Hematopoietic multipotent progenitor cell treated with erythropoietin and hydrocortisone succinate and interleukin-3 and kit ligand, for 15 days (in vitro differentiated cells): ENCODE measurements at places on chromosomes 6 and 20.

- DNase-seq = no peak
These were observed 236.2 kb upstream of the TAB2 start for GRCh38 chr6:149081281-149081680.

DNA sequence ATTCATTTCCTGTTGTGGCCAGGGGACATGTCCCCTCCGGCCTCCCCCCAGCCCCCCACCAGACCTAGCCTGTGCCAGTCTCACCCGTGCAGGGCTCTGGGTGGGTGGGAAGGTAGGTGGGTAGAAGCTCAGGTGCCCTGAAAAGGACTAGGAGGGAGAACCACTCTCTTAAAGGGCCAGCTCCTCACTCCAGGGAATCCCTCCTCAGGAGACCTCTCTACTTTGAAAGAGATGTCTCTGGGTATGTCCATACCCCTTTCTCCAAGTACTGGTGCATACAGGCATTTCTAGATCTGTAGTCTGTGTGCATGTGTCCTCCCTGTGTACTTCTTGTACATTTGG, 60.8 kb upstream of the EPB41L1 start:
- no peak for DNase-seq

GRCh38 chr6:44278315-44278714, 8.1 kb downstream of the TMEM151B start:
- no peak for DNase-seq

DNA sequence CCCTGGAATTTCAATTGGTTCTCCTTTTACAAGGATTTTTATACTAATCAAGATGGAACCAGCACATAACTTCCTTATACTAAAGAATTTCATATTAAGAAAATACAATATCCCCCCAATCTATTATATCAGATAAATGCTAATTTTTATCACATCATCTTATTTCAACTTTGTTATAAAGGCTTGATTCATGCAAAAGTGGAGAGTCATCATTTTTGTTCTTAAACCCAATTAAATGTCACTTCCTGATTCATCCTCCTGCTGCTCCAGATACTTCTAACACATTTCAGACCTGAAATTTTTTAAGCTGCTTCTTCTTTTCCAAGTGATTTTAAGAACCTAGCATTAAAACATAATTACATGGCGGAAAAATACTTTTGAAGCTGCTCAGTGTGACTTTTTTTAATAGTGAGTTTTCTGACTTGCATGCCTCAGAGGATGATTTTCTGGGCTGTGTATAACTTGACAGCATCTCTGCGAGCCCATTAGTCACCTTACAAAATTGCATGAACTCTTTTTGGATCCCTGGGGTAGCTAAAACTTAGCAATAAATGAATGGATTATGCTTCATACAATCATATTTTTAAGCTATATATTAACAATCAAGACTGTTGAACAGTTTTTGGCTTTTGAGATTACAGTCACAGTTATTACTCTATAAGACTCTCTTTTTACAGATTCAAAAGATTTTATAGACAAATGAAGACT, 134.1 kb downstream of the ELOVL4 start:
- no peak for DNase-seq

DNA sequence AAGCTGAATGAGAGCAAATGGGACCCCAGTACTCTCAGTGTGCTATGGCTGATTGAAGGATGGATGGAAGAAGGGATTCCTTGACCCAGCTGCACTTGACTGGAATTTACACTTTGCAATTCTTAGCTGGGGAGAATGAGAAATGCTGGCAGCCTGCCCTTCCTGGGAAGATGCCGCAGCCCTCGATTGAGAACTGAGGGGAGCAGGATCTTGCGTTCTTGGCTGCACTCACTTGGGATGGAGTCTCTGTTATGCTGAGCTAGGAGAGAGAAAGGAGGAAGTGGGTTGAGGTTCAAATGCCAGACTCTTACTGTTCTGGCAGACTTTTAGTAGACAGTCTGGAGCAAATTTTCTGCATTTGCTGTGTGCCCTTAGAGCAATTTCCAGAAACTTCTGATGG, 221.2 kb downstream of the FNDC1 start:
- no peak for DNase-seq

DNA sequence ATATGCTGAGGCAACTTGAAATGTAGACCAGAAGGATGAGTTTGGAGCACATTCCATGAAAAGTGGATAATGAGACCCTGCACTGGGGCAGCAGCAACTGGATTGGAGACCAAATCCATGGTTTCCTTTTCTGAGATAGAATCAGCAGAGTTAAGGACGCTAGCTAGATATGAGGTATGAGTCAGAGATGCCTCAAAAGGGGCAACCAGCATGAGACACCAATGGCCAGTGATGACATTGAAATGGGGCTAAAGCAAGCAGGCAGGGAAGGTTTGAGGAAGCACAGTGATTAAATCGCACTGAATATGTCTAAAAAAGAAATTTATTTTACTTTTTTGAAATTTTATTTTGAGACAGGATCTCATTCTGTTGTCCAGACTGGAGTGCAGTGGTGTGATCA, 802.4 kb downstream of the TFAP2A start:
- DNase-seq = no peak

DNA sequence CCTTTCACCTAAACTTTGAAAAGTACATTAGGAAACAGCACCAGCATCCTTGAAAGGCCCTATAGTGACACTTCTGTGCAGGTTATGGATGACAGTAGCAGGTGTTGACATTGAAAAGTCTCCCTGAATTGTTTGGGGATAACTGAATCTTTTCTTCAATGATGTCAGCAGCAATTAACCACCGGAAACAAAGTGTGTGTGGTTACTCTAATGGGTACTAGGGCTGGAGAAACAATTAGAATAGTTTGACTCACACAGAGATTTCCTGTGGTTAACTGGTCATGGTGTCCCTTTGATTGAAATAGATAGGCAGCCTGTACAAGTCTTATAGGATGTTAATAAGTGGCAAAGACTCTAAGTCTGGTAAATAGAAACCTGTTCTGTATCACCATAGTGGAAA, 189.1 kb downstream of the TBX18 start:
- DNase-seq = no peak

- DNase-seq = no peak
These were observed 598 bp downstream of the OGFR start for GRCh38 chr20:62805155-62805710.

- DNase-seq = no peak
These were observed 1.5 kb upstream of the PRSS35 start for GRCh38 chr6:83510791-83511190.

DNA sequence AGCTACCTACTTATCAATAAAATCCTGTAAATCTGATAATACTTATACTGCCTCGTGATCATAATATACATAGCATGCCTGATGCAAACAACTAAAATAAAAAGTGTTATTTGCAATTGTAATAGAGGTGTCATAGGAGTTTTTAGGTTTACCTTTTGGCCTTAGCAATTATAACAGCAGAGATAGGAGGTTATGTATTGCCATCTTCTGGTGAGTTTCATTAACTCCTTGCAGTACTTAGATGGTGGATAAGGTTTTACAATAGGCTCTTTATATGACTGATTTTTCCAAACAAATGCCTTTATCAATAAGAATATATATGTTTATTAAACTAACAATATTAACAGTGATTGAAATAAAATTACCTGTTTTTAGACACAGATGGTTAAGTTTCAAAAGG, 27.8 kb upstream of the MYCT1 start:
- no peak for DNase-seq

GRCh38 chr6:45419571-45420082, 41.9 kb upstream of the SUPT3H start:
- no peak for DNase-seq

GRCh38 chr6:75025371-75025770, 180.5 kb downstream of the COL12A1 start:
- DNase-seq = no peak

DNA sequence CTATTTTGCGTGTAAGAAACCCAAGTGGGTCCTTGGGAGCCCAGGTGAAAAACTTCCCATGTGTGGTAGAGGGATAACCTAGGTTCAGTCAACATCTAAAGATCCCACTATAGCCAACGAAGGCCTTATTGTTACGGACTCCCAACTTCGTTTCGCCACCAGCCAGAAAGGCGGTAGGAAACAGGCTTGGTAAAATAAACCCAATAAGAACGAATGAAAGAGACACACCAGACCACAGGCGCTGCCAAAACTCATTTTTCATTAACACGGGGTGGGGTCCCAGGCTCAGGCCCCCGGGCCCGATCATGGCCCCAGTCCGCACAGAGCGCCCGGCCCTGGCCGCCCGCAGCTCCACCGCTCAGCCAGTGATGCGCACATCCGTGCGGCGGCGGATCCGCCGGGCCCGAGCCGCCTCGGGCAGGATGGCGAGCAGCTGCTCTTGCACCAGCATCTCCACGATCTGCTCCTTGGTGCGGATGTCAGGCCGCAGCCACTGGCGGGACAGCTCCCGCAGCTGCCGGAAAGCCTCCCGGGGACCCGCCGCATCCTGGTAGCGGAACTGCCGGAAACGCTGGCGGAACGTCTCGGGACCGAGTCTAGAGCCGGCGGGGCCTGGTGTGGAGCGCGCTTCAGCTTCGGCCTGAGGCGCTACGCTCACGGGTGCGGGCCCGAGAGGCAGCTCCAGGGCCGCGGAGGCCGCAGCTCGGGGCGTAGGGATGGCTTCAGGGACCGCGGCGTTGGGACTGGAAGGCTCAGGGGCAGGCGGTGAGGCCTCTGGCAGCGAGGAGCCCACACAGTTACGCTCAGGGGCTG, 709 bp downstream of the SCAND1 start:
- DNase-seq = no peak

DNA sequence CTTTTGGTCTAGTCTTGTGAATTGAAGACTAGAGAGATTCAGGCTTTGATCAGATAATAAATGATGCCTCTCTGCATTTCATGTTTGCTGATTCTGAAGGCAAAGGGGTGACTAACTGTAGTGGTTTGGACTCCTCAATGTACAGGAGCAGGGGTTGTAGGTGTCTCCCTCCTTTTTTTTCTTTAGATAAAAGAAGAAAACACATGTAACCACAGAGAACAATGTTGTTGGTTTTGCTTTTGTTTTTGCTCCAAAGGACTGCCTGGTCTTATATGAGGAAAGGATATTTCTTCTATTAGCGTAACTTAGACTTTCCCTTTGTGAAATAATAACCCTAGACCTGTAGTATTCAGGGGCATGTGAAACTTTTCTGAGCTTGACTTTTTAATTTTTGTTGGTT, 53.2 kb downstream of the RFPL4B start:
- no peak for DNase-seq

DNA sequence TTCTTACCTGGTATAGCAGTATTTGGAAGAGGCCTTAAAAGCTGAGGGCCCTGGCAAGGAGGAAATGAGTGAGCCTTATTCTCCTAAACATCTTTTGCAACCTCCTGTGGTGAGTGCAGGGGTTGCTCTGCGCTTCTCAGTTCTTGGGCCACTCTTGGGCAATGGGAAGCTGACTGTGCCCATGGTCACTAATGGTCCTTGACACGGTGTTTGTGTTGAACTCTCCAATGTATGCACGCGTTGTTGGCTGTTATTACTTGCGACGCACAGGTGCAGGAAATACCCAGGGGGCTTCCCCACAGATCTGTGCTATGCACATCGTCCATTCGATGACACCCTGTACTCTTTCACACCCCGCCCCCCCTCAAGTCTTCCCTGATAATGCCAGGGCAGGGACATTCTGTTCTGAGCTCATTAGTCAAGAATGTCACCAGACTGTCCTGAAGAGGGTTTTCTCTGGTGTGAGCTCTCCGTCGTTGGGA, 79.7 kb downstream of the EDN1 start:
- no peak for DNase-seq

GRCh38 chr6:22432060-22432459, 135.2 kb upstream of the PRL start:
- no peak for DNase-seq

- DNase-seq = no peak
These were observed 99.5 kb downstream of the FYN start for GRCh38 chr6:111773501-111774345.

GRCh38 chr6:54856129-54856528, 9.6 kb downstream of the FAM83B start:
- no peak for DNase-seq

GRCh38 chr6:161292145-161292544, 18.3 kb upstream of the AGPAT4 start:
- no peak for DNase-seq

GRCh38 chr6:37024656-37025337, 19.3 kb downstream of the FGD2 start:
- peak; percentile 63 for DNase-seq

DNA sequence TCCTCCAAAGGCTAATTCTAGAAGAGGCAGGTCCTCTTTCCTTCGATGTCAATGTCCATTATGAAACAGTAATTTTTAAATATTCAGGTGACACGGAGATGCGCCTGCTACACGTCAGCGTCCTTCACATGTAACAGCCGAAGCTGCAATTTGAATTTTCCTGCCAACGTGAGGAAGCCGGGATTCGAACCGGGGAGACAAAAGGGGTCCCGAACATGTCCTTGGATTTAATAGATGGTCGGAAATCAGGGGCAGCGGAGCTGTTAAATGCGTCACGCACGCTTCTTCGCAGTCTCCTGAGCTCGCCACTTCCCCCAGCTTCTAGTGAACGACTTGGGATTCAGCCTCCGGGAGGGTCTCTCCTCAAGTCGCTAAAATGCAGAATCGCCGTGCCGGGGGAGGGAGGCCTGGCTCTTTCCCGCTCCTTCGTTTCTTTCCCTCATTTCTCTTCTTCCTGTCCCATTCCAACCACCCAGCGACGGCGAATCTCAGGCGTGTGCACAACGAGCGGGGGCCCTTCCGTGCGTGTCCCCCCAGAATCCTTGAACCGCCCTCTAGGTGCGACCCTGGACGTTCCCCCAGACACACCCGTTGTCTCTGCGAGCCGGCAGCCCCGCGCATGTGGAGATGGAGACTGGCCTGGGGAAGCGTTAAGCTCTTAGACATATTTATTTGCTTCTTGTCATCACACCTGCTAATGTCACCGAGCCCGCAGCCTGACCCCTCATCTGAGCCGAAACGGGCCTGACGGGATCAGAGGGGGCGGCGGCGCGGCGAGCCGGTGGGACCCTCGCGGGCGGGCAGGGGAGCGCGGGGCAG, 1.3 kb upstream of the FOXC1 start:
- no peak for DNase-seq
